Right ventricle myocardium inferior (tissue), 1 donor: ENCODE measurements at places on chromosomes 3 and 15. TPM values are rescaled to one million over a fixed set of nuclear protein-coding genes. Genes with fewer than 3 reads are reported as not detected.

DNA sequence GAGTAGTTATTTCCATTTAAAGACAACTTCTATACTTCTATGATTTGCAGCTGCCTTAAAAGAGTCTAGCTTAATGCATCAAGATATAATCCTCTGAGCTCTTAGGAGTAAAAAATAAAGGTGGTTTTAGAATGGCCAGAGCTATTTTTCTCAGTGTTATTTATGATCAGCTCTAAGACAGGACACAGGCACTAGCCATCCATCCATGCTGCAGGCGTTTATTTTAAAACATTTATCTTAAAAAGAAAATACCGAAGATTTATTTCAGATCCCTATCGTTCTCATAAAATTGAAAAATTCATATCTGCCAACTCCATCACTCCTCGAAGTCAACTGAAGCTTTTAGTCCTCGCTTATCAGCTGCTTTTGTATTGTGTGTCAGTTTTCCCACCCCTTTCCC lies 243.5 kb downstream of the CLSTN2 start:
- DNase-seq, result no peak

DNA sequence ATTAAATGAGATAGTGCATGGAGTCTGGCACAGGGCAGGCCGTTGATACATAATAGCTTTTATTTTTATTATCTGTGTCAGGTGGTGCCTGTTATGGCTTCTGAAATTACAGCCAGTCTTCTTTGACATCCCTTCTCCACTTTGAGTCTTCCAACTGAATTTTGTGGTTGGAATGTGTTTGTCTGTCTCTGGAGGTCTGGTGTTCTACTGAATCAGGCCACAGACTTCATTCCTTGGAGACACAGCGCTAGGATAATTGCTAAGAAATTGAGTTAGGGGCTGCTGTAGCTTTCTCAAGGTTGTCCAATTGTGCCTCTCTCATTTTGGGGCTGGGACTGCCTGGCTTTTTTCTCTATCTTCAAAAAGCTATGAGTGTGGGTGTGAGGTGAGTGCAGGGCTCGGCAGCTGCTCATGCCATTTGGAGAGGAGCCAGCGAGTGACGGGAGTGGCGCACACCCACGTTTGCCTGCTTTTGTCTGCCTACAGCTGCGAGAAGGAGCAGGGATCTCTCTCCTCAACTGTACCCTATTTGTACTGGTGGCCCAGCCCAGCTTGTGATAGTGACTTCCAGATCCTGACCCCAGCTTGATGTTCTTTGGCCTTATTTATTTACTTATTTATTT lies 49.8 kb upstream of the SYN2 start:
- DNase-seq, result no peak

GRCh38 chr15:31262901-31263671 lies 63.5 kb upstream of the KLF13 start:
- no peak for DNase-seq

- no peak for DNase-seq
These were observed 243.7 kb downstream of the TLE3 start for GRCh38 chr15:69854001-69854400.

- no peak for DNase-seq
These were observed 121.4 kb downstream of the RFTN1 start for GRCh38 chr3:16392065-16392464.

Gene CLDN18
- total RNA-seq, result not detected

Gene PAK6
- total RNA-seq, result 10.1 TPM

DNA sequence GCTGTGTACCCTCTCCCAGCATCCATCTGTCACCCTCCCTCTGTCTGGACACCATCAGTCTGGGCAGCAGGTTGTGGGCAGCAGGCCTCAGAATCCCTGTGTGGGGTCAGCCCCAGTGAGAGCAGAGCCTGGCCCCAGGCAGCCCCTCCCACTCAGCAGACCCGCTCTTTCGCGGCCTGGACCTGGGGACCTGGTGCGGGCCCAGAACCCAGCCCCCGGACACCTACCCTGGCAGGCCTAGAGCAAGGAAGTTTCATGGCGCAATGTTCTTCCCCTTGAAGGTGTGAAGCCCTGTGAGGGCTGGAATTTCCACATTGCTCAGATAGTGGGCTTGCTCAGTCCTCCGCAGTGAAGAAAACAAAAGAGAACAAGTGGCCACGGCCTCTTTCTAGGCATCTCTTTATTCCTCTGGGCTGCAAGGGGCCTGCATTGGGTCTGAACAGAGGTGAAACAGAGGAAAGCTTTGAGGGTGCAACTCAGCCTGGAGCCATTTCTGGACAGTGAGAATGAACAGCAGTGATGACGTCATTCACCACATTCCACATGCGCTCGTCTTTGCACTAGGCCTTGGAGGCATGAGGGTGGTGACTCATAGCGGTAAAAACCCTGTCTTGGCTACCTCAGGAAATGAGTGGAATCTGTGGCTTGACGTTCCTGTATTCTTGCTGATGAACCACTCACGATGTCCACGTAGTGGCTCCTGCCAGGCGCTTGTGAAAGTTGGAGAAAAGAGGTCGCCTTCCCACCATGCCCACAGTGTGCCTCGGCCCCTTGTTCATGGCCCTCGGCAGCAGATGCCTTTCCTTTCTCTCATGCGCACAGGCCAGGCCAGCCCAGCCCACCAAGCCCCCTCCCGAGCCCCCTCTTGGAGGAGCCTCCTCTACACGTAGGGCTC lies 66.1 kb downstream of the SLC30A4 start:
- DNase-seq, result no peak

- no peak for DNase-seq
These were observed 6.1 kb upstream of the RPP25 start for GRCh38 chr15:74962671-74963070.

Gene EEFSEC
- total RNA-seq, result 19.4 TPM

- no peak for DNase-seq
These were observed 43.5 kb upstream of the GRIP2 start for GRCh38 chr3:14583548-14584091.

DNA sequence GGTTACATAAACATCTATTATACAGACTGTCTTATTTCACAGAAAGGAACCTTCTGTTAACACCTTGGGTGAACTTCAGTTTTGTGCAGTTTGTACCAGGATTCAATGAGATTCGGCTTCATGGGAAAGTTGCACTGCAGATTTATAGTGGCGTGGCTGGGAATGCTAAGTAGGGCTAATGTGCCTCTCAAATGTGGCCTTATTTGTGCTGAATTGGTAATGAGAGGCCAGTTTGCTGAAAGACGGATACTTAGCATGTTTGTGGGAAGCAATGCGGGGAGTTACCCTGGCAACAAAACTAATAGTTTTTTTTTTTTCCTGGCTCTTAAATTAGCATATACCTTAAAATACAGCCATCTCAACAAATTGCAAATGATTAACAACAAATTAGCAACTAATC lies 28.6 kb upstream of the CEMIP start:
- DNase-seq, result no peak

Gene TEX55
- not detected for total RNA-seq

Gene SLC22A13
- not detected for total RNA-seq

Gene NCBP2
- total RNA-seq, result 29.8 TPM

- no peak for DNase-seq
These were observed 12.0 kb downstream of the TEX55 start for GRCh38 chr3:119157971-119158370.

- no peak for DNase-seq
These were observed 24.0 kb downstream of the KNL1 start for GRCh38 chr15:40618023-40618422.

GRCh38 chr3:137008976-137009375 lies 51.2 kb downstream of the IL20RB start:
- DNase-seq, result no peak

- DNase-seq, result peak; percentile 64
These were observed 9.9 kb upstream of the RPL29 start for GRCh38 chr3:52005571-52005986.

Gene GOLGA8G
- not detected for total RNA-seq
